COR-L47 (cell line): ENCODE measurements at places on chromosomes 11 and 22.

GRCh38 chr11:94786264-94787126 lies 18.3 kb downstream of the AMOTL1 start:
- DNase-seq = no peak

DNA sequence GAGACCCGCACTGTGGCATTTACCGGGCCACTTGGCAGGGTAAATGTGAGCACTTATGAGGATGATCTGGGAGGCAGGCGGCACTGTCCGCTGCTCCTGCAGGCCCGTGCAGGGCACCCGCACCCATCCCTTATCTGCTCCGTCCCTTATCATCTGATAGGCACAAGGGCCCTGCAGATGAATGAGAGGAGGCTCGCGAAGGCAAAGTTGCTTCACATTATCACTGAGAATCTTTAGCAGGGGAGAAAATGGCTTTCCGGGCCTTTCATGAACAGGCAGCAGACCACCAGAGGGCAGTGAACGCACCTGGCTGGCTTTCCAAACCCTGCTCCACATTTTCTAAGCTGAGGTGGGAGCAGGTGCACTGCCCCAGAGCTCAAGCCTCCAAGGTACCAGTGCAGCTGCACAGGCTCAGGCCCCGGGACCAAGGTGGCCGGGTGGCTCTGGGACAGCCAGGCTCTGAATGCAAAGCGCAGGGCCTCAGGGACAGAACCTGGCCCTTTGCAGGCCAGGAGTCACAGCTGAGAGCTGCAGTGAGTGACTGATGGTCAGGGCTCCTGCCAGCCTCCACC lies 165.6 kb downstream of the SHANK2 start:
- DNase-seq = peak; percentile 61

- DNase-seq = no peak
These were observed 183.5 kb downstream of the KIRREL3 start for GRCh38 chr11:126817096-126817495.

DNA sequence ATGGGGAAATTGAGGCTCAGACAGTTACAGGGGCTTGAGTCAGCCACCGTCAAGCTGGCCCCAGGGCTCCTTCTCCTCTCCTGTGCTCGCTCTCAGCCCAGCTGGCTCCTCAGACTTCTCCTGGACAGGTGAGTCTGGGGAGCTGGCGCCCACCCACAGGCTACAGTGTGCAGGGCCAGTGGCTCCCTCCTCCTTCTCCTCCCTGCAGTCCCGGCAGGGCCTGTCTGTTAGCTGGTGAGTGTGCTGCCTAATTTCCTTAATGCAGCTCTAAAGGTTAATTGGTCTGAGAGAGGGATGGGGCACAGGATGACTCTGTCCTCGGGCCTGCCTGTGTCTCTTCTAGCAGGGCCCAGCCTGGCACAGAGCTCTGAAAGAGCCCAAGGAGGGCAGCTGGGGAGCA lies 31.7 kb downstream of the LMO1 start:
- no peak for DNase-seq
